ENCODE measurements at places on chromosomes 7 and 10.

DNA sequence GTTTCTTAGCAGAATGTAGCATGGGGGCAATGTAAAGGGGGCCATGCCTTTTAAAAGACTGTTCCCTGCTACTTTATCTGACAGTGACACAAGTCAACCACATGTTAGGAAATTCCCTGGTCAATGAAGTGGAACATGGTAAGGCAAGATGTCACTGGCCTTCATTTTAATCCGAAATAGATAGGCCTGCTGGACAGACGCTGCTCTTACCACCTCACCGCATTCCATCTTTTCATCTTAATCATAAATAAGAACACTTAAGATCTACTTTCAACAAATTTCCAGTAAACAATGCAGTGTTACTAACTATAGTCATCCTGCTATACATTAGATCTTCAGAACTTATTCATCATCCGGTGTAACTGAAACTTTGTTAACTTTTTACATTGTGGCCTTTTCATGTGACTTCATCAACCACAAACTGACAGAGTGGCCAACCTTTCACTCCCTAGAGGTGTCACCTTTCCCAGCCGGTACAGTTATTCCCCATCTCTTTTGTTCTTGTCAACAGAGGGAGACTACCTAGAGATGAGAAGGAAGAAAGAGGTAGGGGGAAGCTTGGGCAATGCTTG lies 15.6 kb downstream of the ASB4 start:
- no peak for DNase-seq

- no peak for DNase-seq
Observed at GRCh38 chr10:60176925-60177324, 212.8 kb downstream of the ANK3 start.

DNA sequence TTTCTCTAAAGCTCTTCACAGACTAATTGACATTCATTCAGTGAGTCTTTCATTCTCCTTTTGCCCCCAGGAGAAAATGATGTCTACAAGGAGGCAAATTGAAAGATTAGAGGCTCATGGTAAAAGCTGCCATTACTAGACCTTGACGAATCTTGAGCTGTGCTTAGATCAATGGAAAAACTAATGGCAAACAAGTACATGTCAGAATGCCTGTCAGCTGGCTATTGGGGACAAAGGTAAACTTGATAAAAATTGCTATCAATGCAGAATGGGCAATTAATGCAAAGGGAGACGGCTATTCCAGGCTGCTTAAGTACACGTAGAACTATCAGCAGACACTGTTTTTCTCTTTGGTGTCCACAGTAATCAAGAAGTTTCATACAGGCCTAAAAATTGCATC lies 3.3 kb downstream of the ASAH2 start:
- DNase-seq, result no peak

GRCh38 chr10:3056280-3057037 lies 10.9 kb upstream of the PFKP start:
- no peak for DNase-seq

GRCh38 chr7:100266576-100267354 lies 40.7 kb upstream of the SPDYE3 start:
- DNase-seq, result no peak

GRCh38 chr7:95820778-95821177 lies 48.4 kb downstream of the DYNC1I1 start:
- no peak for DNase-seq

DNA sequence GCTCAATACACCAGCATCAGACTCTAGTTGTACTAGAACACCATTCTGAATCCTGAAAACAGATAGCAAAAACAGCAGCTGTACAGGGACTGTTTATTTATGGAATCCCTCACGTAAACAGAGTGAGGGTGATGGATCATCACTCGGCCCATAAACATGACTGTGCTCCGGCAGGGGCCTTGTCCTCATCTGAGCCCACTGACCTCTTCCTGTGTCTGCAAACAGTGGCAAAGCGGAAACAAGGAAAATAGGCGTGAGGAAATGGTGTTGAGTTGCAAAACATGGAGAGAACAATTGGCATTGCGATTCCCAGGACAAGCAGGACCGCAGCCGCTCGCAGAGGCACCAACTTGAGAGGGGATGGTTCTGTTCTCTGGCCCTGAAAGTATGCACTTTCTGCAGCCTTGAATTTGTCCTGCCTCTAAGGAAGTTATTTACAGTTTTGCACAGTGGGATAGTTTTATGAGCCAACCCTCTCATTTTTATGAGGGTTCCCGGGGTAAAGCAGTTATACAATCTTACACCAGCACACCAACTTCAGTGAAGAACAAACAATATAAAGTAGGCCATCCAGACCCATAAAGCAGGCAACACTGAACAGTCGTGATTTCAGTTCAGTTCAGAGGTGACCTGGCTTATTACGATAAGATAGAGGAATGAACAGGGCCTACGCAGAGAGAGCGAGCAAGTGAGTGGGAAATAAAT lies 248.0 kb upstream of the FZD8 start:
- no peak for DNase-seq

- no peak for DNase-seq
Observed at GRCh38 chr7:45716380-45717203, 142.4 kb downstream of the ADCY1 start.

DNA sequence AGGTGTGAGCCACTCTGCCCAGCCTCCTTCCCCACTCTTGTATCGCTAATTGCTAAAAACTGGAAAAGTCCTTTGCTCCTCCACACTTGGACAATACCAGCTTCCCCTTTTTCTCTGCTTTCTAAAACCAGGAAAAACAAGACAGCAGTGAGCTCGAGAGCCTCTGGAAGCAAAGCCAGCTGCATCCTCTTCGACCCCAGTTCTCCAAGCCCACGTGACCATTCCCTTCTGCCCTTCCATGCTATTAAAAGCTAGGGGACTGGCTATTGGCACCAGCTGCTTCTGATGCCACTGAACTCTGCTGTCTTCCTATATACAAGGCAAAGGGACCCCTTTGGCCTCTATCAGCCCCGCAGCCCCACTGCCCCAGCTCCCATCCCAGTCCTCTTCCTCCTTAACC lies 92.2 kb downstream of the SPDYE5 start:
- DNase-seq, result no peak

DNA sequence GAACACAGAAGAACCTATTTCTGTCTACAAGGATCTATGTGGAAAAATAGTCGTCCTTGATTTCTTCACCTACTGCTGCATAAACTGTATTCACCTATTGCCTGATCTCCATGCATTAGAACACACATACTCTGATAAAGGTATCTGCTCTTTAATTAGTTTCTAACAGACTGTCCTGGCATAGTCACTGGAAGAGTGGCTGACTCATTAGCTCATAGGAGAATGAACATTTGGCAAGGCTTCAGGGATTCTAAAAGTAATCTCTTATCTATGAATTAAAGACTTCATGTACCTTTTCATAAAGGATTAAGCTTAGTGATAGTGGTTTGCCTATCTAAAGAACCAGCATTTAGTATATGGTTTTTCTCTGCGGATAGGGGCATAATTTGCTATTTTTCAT lies 4.1 kb downstream of the NHLRC2 start:
- DNase-seq, result no peak

GRCh38 chr7:64541438-64542359 lies 21.2 kb downstream of the ZNF680 start:
- DNase-seq, result no peak

- no peak for DNase-seq
Observed at GRCh38 chr7:114802632-114803031, 119.3 kb upstream of the MDFIC start.

GRCh38 chr10:133608855-133609254 lies 17.7 kb downstream of the FRG2B start:
- DNase-seq, result no peak

GRCh38 chr10:109173121-109173520 lies 750.2 kb downstream of the XPNPEP1 start:
- DNase-seq, result no peak
